Activated T-helper 17 cell treated with anti-CD3 and anti-CD28 coated beads, Interleukin-2, amount 50 U/mL, for 72 hours (primary cell): ENCODE measurements at places on chromosomes 4 and X.

GRCh38 chr4:156472624-156473023 is 499.0 kb downstream of the PDGFC start:
- no peak for ATAC-seq

- peak; percentile 14 for ATAC-seq
Measured at GRCh38 chr4:67785528-67785927, 31.3 kb upstream of the GNRHR start.

DNA sequence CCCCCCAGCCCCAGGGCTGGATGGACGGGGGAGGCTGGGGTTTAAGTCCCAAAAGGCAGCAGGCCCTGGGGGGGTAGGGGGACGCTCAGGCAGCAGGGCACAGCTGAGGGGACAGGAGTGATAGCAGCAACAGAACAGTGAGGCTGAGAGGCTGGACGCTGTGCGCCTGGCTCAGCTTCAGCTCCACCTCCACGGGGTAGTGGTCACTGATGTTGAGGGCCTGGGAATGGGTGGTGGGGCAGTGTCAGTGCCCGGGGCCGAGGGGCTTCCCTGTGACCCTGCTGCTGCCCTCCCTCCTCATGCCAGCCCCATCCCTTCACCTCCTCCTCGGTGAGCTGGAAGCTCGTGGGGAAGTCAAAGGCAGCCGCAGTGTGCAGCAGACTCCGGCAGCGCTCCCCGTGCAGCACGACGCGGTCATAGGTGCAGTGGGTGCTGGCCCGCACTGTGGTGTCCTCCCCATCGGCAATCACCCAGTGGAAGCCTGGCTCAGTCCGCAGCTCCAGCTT is 4.5 kb downstream of the RPL10 start:
- ATAC-seq = no peak

DNA sequence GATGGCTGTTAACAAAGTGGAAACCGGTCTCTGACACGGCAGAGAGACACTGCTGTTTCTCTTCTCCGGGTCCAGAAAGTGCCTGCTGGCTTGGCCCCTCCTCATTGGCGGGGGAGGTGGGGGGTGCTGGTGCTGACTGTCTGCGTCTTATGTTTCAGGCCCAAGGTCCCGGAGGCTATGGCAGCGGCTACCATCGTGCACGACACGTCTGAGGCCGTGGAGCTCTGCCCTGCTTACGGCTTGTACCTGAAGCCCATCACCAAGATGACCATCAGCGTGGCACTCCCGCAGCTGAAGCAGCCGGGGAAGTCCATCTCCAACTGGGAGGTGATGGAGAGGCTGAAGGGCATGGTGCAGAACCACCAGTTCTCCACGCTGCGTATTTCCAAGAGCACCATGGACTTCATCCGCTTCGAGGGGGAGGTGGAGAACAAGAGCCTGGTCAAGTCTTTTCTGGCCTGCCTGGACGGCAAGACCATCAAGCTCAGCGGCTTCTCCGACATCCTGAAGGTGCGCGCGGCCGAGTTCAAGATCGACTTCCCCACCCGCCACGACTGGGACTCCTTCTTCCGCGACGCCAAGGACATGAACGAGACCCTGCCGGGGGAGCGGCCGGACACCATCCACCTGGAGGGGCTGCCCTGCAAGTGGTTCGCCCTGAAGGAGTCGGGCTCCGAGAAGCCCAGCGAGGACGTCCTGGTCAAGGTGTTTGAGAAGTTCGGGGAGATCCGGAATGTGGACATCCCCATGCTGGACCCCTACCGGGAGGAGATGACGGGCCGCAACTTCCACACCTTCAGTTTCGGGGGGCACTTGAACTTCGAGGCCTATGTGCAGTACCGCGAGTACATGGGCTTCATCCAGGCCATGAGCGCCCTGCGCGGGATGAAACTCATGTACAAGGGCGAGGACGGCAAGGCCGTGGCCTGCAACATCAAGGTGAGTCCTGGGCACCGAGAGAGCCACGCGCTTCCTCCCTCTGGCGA is 2.2 kb downstream of the AKAP17A start:
- no peak for ATAC-seq

DNA sequence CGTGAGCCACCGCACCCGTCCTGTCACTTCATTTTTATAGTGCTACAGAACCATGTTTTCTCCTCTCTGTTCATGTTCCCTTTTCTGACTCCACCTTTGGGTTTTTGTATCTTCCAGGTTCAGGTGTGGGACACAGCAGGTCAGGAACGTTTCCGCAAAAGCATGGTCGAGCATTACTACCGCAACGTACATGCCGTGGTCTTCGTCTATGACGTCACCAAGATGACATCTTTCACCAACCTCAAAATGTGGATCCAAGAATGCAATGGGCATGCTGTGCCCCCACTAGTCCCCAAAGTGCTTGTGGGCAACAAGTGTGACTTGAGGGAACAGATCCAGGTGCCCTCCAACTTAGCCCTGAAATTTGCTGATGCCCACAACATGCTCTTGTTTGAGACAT is 12.4 kb downstream of the RAB33A start:
- no peak for ATAC-seq

- no peak for ATAC-seq
Measured at GRCh38 chrX:132692526-132692925, 203.7 kb upstream of the MBNL3 start.

GRCh38 chr4:186650401-186651180 is 73.1 kb downstream of the FAT1 start:
- ATAC-seq = no peak

GRCh38 chr4:1039493-1040343 is 28.3 kb downstream of the FGFRL1 start:
- ATAC-seq = no peak

DNA sequence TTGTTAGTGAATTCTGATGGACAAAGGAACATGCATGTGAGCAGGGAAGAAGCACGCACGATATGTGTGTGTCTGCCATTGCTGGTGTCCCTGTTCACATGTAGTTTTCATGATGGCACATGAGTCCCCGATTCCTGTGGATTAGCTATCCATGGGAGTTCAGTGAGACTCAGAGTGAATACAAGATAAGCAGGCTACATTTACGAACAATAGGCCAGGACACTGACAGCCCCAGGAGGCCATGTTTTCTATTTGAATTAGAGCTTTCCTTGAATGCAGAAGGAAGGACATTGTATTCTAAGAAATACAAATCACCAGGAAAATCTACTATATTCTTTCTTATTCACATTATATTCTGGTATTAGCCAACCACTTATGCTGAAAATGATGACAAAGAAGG is 171.4 kb downstream of the PPP1R2C start:
- ATAC-seq = no peak

- ATAC-seq = no peak
Measured at GRCh38 chr4:126445596-126445995, 1130.8 kb downstream of the FAT4 start.

DNA sequence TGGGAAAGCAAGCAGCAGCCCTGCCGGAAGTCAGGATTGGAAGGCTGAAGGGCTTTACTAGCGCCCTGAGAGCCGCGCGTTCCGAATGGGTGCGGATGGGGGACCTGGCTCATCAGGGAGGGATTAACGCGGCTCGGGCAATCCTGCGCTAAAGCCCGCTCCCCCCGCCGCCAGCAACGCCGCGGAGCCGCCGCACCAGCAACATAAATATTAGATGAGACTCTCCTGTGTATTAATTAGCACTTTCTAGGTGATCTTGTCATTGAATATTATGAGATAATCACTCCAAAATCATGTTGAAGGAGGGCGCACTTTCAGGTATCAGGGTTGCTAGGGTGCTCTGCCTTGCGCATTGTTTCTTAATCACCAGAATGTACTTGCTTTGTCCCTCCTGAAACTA is 357.2 kb upstream of the FAM241A start:
- no peak for ATAC-seq

- no peak for ATAC-seq
Measured at GRCh38 chrX:86078650-86079049, 31.3 kb upstream of the CHM start.

DNA sequence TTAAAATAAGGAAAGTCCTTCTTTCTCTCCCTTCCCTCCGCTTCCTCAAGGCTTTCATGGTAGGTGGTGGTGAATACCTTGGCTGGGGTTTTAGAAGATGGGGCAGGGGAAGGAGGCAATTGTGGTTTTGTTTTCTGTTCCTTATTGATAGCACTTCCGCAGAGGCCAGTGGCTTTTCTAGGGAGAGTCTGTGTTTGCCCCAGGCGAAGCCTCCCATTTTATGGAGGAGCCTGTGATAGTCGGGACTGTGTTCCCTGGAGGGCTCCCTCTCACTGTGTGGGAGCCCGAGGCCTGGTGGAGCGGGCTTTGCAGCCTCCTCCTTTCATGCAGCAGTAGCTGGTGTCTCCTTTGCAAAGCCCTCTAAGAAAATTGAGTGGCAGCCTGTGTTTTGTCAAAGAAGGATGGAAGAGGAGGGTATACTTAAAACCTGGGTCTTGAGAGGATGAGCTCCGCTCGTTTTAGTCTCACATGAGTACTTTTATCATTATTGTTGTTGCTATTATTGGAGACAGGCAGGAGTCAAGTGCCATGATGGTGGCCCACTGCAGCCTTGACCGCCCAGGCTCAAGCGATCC is 29.8 kb upstream of the STOX2 start:
- ATAC-seq = no peak

- no peak for ATAC-seq
Measured at GRCh38 chr4:11650801-11651596, 222.3 kb upstream of the HS3ST1 start.

DNA sequence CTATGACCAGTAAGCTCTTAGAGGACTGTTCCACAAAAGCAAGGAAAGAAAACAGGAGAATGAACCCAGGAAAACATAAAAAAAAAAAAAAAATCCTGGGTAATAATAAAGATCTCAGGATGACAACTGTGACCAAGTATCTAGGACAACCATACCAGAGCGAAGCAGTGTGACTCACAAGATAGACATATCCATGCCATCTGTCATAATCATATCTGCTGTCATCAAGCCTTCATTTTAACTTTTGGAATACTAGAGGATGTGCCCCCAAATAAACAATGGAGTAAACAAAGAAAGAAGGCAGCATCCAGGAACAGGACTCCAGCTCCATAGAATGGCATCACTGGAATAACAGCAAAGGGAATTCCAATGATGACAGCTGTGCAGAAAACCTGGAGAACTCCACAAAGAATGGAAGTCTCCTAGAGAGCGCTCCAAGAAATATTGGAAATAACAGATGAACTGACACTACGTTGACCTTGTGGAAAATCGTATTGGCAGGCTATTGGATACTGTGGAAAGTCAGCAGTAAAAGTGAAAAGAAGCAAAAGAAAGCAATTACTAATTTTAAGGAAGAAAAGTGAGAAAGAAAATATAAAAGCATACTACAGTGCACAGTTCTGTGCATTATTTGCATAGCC is 35.3 kb downstream of the HPGDS start:
- ATAC-seq = no peak

GRCh38 chrX:150365051-150365989 is 2.2 kb downstream of the MAMLD1 start:
- peak; percentile 32 for ATAC-seq

GRCh38 chrX:13169684-13170083 is 125.3 kb upstream of the FAM9C start:
- no peak for ATAC-seq

DNA sequence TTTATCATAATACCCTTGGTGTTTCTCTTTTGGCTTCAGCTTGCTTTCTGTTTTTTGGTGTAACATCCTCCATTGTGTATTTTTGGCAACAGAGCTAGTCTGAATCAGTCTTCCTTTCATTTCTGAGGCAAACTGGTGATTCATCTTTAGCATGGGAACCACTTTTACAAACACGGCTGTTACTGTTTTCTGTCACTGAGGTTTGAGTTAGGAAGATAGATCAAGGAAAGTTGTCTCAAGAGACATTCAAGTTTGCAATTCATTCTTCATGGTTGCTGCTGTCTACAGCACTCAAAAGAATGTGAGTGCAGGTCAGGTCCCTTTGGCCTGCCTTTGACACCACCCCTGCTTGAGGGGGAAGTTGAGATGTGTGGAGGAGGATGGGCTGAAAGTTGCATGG is 36.3 kb downstream of the IL21 start:
- peak; percentile 95 for ATAC-seq

- ATAC-seq = no peak
Measured at GRCh38 chr4:58553679-58554078, 1443.5 kb upstream of the IGFBP7 start.

DNA sequence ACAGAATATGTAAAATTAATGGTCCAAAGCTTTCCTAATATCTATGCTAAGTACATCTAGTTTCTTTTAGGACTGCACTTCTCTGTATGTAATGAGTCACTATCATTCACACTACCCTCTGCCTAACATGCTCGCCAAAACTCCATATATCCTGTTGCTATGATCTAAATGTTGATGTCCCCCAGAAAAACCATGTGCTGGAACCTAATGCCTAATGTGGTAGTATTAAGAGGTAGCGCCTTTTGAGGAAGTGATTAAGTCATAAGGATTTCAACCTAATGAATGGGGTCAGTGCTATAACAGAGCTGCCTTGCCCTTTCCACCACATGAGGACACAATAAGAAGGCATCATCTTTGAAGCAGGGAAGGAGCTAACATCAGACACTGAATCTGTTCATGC is 34.9 kb upstream of the NFKB1 start:
- no peak for ATAC-seq

DNA sequence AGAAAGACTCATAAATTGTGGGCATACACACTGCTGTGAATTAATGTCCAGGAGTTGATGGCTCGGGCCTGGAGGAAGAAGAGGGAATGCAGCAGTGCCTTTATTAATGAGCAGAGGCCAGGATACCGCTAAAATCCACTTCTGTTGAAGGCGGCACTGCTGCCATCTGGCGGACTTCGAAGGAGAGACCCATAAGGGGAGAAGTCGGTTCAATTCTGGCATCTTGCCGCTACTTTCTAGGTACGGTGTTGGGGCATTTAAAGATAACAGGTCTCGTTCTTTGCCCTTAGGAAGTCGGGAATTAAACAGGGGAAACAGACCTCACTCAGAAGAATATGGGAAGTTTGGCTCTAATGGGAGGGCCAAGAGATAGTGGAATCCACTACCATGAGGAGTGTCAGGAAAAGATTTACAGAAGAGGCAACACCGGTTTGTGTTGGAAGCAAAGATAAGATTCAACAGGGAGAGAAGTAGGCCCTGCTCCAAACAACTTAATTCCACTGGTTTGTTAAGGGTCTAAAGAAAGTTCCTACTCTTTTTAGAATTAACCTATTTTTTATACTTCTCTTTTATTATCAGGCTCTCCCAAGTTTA is 133.6 kb upstream of the GIMD1 start:
- ATAC-seq = peak; percentile 46

DNA sequence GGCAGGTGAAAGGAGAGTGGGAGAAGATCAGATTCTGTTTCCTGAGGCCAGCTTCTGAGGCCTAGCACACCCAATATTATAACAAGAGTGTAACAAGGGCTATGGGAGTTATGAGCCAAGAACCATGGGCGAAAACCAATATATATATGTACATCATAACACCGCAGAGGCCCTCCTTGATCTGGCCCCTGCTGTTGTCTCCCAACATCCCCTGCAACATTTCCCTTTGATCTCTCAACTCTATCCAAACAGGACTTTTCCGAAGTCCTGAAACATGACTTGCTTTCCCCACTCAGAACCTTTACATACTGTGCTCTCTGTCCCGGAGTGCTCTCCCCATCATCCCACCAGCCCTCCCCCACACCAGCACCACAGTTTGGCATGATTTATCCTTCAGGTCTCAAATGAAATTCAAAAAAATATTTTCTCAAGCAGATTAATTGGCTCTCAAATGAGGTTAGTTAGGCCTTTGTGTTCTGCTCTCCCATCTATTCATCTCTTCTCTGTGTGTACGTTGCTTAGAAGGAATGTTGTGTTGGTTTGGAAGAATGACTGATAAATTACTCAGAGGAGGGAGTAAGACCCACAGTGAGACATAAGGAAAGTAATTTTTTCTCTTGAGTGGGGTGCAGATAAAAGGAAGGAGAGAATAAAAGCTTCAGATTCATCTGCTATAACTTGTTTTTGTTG is 58.1 kb upstream of the SMIM10 start:
- no peak for ATAC-seq
